ENCODE measurements at places on chromosomes 7 and 10.

DNA sequence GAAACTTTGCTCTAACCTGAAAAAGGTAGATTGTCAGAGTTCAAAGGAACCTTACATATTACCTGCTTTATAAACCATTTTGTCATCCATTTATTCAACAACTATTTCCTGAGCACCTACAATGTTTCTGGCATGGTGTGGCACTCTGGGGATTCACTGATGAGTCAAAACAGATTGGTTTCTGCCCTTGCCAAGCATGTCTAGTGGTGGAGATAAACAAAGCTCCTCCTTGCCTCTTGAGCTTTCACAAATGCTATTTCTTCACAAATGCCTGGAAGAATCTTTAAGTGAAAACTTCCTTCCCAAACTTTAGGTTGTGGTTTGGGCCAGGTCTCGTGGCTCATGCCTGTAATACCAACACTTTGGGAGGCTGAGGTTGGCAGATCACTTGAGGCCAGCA lies 85.1 kb upstream of the RELN start:
- DNase-seq = no peak

DNA sequence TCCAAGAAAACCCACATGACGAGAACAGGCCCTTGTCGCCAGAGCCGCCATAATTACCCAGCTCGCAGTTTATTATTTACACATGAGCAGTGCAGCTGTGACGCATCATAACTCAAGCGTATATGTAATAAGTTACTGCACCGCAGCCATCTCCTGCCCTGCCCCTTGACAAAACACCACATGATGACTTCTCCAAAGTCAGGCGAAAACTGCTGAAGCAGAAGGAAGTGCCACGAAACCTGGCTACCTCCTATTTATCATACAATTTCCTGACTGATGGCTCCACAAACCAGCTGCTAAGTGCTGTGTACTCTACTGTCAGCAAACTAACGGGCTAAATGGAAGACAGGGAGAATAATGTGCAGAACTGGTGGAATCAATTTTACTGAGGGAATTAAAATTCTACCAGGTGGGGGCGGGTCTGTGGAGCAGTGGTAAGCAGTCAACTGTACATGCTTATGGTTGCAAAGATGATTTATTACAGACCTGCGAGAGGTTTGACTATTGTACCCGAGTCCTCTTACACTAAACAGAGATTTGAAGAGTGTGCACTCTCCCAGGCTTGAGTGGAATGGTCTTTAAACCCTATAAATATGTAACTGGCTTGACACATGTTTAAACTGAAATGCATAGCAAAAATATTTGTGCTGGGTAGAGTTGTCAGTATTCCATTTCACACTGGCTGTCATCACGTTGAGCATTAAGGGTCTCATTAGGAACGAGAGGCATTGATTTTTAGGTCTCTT lies 156.0 kb downstream of the GLI3 start:
- no peak for DNase-seq

- no peak for DNase-seq
These were observed 144.9 kb upstream of the HDAC9 start for GRCh38 chr7:18350678-18351077.

GRCh38 chr7:101466871-101467270 lies 104.2 kb downstream of the COL26A1 start:
- no peak for DNase-seq

- peak; percentile 79 for DNase-seq
These were observed 149.8 kb upstream of the HDAC9 start for GRCh38 chr7:18345641-18346234.

DNA sequence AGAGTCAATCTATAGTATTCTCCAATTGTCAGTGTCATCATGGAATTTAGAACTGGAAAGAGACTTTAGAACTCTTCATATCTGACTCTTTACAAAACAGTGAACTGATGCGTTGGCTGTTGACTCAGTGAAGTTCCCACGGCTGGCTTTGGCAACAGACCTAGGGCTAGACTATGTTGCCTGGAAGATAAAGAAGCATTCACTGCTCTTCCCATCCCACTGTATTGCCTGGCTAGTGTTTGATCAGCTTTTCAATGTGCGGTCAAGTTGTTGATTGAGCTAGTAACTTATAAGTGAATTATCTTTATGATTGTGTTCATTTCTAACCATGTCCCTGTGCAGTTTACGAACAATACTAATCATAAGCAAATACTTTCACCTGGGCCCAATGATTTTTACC lies 365.7 kb upstream of the LRGUK start:
- no peak for DNase-seq

GRCh38 chr7:87548123-87548919 lies 52.4 kb downstream of the ABCB1 start:
- DNase-seq = no peak

DNA sequence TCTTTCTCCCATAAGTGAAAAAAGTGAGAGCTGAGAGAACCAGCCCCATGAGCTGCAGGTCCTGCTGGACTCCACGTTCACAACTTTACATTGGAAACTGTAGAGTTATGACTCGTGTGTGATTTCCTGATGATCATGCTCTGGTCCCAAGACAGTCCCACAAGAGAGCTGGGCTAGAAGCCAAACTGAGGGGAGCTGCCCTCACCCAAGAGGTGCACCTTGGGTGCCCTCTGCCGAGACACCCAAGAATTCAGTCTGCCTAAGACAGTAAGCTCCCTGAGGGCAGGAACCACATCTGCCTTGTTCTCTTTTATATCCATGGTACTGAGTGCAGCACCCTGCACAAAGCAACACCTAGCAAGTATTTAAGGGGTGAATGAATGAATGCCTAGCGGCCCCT lies 112.8 kb upstream of the SFMBT2 start:
- DNase-seq = no peak

DNA sequence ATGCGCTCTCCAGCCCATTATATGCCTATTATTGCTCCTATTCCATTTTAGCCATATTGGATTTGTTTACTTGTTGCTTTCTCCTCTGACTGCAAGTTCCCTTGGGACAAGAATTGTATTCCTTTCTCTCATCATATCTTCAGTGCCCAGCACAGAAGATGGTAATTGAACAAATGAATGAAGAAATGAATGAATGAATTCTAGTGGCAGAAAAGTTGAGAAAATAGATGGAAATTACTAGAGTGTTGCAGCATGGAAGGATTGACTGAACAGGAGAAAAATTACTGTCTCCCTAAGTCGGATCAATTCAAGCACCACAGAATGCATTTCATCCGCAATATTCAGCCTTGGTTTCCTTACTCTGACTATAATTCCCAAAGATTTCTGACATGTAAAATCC lies 1243.2 kb downstream of the SORCS1 start:
- no peak for DNase-seq

Measured in SW 1271 (cell line).